Adipocyte (in vitro differentiated cells): ENCODE measurements at places on chromosomes 12 and 14.

DNA sequence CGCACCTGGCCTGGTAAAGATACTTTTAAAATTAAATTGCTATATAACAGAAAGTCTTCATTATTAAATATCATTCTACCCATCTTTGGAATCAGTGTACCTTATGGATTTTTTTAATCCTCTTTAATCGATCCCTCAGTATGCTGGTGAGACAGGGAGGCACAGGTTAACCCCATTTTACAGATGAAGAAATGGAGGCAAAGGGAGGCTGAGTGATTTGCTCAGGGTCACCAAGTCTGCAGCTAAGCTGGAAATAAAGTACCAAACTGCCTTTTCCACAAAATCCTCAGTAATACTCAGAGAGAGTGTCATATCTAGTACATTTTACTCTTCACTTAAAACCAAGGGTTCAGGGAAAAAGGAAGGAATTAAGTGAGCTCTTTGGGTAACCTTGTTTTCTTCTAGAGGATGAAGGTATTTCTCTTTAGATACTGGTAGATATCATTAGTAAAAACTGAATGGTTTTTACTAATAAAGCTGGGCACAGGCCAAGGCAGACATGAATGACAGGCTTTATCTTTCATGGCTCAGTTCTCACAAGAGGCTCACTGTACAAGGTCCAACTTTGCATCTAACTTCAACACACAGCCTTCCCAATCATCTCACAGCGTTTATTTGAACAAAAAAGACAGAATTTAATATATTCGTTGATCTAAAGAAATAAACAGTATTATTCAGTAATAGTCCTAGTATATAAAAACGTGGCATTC, 35.3 kb upstream of the TTC7B start:
- DNase-seq = no peak

DNA sequence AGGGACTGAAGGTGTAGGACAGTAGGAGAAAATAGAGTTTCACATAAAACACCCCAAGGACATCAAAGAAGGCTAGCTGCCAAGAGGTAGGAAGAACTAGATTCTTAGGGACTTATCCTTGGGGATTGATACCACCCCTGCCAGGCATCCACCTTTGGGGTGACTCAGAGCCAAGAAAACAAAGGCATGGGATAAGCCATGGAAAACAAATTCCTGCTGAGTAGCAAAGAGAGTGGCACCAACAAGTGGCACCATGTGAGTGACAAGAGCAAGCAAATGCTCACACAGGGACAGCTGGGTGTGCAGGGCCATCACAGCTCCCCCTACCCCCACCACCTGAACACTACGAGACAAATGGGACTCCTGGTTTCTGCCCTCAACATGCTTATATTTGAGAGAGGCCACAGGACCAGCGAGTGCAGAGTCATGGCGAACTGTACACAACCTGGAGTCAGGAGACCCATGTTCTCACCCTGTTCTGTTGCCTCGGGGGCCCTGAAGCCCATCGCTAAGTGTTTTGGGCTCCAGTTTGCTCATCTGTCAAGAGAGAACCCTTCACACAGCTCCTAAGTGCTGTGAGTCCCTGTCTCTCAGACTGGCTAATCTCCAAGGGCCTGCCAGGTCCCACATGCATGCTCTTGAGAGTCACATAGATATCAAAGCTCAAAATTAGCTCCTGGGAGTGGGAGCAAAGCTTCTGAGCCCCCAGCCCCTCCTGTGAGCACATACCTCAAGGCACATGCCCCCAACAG, 91.9 kb downstream of the DPF3 start:
- DNase-seq = no peak

DNA sequence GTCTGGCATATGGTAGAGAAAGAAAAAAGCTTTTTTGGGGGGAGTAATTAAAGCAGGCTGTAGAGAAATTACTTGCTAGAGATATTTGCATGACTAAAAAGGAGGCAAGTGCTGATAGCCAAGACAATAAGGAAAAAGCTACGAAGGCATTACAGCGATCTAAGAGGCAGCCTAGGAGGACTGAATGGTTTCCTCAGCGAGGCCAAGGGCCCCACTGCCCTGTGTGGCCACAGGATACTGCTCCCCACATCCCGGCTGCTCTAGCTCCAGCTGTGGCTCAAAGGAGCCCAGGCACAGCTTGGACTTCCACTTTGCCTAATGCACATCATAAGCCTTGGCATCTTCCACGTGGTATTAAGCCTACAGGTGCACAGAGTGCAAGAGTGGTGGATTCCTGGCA, 53.6 kb downstream of the LRRIQ1 start:
- no peak for DNase-seq

- DNase-seq = peak; percentile 13
These were observed 1.2 kb downstream of the NKX2-1 start for GRCh38 chr14:36518586-36519430.

- DNase-seq = peak; percentile 85
These were observed 17.2 kb downstream of the REM2 start for GRCh38 chr14:22900081-22900799.

GRCh38 chr14:99715266-99716000, 31.3 kb downstream of the CYP46A1 start:
- no peak for DNase-seq
